ENCODE measurements at places on chromosomes 13 and 19.

DNA sequence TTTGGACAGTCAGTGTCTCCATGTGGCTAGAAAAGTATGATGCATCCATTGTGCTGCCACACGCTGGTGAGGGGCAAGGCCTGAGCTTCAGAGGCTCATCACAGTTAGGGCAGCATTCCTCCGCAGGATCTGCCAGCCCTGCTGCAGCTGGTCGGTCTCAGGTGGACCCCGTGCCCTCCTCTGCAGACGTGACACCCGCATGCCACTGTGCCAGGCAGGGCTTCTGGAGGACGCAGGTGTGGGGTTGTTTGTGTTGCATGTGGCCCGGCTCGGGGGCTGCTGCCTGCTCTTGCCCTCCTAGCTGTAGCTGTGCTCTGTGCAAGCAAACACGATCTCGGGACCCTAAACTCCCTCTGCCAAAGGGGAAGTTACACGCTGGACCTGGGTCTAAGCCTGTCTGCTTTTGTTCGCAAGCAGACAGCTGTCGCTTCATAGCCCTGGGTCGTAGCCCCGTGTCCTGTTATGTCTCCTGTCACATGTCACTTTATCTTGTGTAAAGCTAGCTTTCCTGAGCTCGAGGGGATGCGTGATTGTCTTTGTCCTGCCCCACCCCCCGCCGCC lies 45.3 kb downstream of the SLC7A9 start:
- DNase-seq: no peak

DNA sequence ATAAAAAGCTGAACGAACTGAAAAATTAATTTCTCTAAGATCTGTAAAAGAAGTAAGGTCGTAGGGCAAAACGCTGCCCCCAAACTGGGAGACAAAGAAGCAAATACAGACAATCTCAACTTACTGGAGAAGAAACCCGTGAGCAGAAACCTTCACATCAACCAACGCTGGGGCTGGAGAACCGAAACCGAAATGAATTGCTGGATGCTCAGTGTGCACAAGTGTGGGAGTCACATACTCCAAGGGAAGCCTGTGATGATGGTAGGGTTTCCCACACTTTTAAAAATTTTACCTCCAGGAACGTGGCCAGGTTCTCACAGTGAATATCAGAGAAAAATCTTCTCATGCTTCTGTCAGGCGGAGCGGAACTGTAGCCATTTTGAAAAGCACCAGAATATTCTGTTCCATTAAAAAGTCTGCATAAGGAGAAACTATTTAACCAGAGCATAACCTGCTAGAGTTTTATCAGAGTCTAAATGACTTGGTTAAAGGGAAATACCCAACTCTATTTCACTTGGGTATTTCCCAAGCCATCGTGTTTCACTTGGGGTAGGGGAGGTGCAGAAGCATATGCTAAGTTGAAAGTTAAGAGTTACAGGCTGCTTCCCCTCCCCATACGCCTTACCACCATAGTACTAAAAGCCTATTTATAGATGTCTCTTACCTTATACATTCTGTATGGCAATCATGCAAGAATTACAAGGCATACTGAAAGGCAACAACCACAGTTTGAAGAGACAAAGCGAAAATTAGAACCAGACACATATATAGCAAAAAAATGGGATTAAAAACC lies 110.5 kb upstream of the SLITRK1 start:
- no peak for DNase-seq

- DNase-seq: peak; percentile 93
Measured at GRCh38 chr19:32345261-32346207, at the start of gene ZNF507. Gene ZNF507, plus strand, starts transcription at chr19:32345610. Its CDS starts 7,221 bp downstream, at chr19:32352831.

DNA sequence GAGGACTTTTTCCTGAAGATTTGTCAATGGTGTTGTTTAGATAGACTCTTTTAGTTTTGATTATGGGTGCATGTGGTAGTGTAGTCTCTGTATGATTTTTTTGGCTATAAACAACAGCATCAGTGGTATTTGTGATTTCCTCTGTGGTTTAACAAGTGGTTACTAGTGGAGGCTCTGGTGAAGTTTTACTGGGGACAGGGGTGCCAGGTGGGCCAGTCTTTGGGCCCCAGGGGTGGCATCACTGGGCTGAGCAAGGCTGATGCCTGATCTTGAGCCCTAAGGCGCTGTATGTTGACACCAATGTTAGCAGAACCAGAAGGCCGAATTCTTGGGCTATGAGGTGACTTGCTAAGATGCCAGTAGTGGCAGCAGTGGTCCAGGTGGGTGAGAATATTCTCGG lies 811.4 kb downstream of the DACH1 start:
- DNase-seq: no peak

DNA sequence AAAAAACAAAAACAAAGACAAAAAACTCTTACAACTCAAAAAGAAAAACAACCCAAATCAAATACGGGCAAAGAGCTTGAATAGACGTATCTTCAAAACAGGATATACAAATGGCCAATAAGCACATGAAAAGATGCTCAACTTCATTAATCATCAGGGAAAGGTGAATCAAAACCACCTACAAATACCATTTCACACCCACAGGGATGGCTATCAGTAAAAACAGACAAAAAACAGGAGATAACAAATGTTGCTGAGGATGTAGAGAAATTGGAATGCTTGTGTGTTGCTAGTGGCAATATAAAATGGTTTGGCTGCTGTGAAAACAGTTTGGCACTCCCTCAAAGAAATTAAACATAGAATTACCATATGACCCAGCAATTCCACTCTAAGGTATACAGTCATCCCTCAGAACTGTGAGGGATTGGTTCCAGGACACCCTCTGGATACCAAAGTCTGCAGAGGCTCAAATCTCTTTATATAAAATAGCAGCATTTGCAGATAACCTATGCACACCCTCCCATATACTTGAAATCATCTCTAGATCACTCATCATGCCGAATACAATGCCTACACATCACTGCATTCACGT lies 29.7 kb downstream of the MLLT1 start:
- DNase-seq: no peak

DNA sequence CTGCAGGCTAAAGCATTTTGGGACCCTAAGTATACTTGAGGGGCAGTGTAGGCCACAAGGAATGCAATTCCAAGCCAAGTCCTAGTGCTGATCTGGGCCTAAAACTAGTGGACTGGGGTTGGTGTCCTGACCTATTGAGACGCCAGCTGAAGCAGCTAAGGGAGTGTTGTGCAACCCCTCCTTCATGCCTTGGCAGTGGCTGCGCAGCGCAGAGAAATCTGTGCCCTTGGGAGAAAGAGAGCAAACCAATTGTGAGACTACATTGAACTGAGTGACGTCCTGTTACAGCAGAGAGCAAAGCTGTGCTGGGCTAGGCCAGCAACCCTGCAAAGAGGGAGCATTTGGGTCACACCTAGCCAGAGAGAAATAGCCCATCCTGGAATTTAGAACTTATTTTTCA lies 2715.0 kb upstream of the PCDH20 start:
- no peak for DNase-seq

GRCh38 chr19:54426291-54426931 lies 11.1 kb downstream of the TTYH1 start:
- no peak for DNase-seq

GRCh38 chr13:62512194-62513141 lies 1096.8 kb upstream of the PCDH20 start:
- peak; percentile 48 for DNase-seq

- no peak for DNase-seq
Measured at GRCh38 chr13:29858667-29859066, 8.2 kb upstream of the UBL3 start.

DNA sequence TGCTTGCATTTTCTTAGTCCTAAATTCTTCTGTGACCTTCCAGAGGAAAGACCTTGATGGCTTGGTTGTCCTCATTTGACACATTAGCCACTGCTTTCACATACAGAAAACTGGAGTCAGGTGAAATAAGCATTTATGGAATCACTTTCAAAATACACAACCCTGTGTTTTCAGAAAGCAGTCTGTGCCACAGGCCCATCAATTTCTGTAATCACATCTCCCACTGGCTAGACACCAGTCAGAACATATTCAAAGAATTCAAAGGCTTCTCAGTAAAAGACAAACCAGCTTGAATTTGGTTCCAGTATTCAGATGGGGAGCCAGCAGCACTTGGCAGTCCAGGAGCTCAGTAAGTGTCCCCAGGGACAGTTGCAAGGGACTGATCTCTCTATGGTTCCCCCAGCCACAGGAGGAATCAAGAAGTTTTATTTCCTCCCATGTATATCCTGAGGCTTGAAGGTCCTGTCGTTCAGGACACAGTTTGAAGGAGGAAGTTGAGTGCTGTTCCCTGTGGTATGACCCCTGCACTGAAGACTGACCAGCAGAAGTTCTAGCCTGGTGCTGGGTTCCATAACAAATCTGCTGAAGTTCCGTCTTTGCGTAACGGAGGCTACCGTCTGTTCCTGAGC lies 214.3 kb downstream of the FOXO1 start:
- DNase-seq: no peak

DNA sequence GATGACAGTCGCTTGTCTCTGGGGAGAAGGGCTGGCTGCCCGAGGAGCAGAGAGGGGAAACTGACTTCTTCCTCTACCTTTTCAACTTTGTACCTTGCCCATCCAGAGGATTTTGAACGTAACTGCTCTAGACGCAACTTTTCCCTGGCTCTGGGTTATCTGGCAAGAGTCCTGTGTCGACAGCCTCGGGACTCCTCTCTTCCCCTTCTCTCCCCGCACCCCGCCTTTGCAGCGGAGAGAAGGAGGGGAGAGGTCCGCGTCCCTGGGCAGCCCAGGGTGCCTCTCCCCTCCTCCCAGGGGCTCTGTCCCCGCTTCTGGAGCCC lies 574 bp downstream of the SH3GL1 start:
- no peak for DNase-seq

DNA sequence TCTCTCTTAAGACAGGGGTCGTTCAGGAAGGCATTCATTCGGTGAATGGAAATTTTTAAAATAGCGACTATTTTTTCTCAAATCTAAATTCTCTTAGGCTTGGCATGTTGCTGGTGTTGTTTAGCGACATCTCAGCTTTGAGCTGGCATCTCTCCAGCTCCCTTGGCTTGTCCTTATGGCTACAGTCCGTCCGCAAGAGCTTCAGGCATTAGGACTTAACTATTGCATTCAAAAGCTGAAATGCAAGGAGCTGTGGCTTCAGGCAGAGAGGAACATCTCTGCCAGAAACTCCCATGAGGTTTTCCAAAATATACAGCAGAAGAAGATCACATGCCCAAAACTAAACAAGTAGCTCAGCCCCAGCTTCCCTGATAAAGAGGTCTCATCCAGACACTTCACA lies 578.5 kb downstream of the EFNB2 start:
- DNase-seq: no peak

GRCh38 chr13:20350819-20351218 lies 118.7 kb upstream of the GJB6 start:
- no peak for DNase-seq

All from activated CD4-positive, alpha-beta T cell treated with anti-CD3 and anti-CD28 coated beads for 36 hours (primary cell).